HS-5 (cell line): ENCODE measurements at places on chromosomes 7 and 10.

DNA sequence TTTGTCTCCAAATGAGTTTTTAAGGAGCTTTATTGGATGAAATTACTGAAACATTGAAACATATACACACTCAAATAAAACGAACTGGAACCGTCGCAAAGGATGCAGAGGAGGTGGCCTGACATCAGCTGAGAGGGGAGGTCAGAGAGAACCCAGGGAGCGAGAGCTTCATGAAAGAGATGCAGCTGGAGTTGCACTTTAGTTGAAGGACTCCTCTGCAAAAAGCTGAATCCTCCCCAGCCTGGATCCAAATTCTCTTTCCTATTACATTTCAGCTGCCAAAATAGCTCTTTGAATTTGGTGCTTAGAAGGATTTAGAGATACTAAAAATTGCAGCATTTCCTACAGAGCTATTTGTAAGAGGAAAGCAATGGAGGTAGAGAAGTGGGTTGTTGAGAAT lies 140.0 kb upstream of the DPP6 start:
- DNase-seq = no peak

GRCh38 chr10:67878133-67878532 lies 6.3 kb upstream of the SIRT1 start:
- no peak for DNase-seq

- DNase-seq = no peak
Measured at GRCh38 chr10:62308101-62308500, 39.5 kb upstream of the RTKN2 start.

DNA sequence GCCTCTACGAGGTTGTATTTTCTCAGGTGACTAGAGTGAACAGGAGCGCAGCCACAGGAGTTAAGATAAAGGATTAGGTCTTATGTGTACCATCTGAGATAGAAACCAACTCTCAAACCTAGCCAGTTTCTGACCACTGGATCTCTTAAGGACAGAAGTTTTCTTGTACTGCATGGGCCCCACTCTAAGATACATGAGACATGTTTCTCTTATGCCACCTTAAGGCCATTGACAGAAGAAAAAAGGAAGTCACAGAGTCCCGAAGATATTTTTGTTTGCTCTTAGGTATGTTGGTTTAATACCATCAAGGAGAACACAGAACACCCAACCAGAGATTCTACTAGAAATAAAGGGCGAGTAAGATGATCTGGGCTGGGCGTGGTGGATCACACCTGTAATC lies 335.8 kb downstream of the FRMD4A start:
- no peak for DNase-seq

- no peak for DNase-seq
Measured at GRCh38 chr7:36521133-36521532, 131.5 kb downstream of the ANLN start.
